ENCODE measurements at places on chromosomes 1 and 21. TPM values are rescaled to one million over a fixed set of nuclear protein-coding genes. Genes with fewer than 3 reads are reported as not detected.

DNA sequence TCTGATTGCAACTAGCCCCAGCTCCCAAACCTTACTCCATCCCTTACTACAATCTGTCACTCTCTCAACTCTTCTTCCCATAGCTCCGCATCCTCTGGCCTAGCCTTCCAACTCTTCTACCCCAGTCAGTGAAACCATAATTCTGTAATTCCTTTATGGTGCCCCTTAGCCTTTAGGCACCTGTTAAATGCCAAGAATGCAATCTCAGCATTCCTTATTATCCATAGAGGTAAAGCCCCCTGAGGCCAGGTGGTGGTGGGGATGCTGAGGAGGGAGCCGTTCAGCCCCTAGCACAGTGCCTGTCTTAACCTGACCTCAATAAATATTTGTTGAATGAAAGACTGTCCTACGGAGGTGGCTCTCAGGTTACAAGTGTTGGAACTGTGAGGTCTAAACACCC is 14.0 kb downstream of the ATP1A2 start:
- no peak for DNase-seq

DNA sequence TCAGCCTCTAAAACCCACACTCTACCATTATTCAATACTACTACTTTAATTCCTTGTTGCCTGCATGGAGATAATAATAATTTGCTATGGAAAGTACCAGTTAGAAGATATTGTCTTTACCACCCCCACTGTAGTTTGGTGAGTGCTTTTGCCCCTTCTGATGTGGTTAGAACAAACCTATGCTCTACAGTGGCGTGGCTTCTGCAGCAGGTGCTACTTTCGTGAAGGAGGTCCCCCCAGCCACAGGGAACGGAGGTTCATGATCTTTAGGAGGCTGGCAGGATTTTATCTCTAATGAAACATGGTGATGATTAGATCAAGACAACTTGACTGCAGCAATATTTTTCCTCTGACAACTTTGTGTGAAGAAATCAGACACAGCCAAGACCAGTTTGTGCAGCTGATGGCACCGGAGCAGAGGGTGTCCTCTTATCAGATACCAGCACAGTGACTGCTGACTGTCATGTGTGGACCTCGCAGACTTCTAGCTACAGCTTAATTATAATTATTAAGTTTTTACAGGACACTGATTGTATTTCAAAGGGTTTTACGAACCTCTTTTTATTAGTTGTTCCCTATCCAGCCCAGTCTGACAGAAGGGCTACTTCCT is 10.7 kb upstream of the TCHH start:
- no peak for DNase-seq

DNA sequence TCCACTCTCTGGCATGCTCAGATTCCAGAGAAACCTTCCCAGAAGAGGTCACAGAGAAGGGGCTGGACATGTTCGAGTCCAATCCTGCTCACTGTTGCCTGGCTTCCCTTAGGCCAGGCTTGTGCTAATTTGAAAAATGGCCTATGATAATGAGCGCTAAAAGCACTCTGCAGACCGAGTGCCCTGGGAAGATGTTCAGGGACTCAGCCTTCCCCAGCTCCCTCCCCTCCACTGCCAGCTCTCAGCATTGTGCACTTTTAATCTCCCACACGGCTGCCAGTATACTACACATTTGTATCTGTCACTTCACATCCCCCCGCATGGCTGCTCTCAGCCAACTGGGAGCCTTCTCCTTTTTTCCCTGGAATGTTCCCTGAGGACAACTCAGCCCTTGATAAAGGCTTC is 24.1 kb downstream of the FAM163A start:
- no peak for DNase-seq

GRCh38 chr1:67189953-67190352 is 23.7 kb downstream of the IL23R start:
- DNase-seq = no peak

- peak; percentile 87 for DNase-seq
These were observed 46.5 kb upstream of the BEND5 start for GRCh38 chr1:48823168-48823567.

- no peak for DNase-seq
These were observed 6.8 kb downstream of the TFF2 start for GRCh38 chr21:42343963-42344510.

DNA sequence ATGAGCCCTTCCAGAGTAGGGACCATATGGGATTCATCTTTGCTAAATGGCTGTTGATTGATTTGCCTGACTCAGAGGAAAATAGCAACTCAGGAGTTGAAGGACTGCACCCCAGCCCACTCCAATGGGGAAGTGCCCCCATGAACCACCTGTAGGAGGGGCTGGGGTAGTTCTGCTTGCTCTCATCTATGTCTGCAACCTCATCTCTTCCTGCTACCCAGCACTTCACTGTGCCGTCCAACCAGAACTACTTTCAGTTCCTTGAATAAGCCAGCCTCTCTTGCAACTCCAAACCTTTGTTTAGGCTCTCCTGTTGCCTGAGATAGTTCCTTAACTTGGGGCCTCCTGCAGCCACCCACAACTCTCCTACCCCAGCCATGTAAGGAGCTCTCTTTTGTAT is 26.6 kb downstream of the BEND5 start:
- no peak for DNase-seq

DNA sequence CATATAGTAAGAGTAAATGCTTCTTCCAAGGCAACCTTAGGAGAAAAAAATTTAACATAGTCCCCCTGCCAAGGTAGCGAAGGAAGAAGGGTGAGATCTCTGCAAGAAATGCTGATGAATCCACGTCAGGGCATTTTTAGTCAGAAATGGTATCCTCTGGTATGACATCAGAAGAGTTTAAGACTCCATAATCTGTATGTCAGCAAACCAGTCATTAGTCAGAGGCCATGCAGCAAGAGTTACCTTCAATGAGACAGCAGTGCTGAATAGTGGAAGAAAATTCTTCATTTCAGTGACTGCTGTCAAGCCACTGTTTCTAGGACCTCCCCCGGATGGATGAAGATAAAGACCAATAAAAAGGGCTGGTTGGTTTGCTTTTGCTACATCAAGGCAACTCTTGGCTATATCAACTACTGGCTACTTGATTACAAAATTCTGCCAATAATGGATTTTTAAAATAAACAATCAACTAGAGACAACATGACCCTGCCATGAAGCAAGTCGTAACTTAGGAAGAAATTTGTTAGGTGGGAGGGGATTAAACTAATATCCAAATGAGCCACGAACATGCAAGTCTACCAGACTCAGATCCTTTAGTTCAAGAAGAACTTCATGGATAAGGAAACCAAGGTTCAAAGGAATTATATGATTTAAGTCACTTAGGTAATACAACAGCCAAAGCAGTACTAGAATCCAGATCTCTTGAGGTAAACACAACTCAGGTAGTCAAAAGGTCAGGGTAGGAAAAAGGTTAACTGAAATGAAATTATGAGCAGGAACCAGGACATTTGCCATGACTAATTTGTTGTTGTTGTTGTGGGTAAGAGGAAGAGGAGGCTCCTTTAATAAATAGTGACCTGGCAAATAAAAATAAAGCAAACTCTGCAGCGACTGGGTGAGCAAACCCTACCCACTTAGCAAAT is 25.6 kb upstream of the GUCA2A start:
- DNase-seq = no peak

DNA sequence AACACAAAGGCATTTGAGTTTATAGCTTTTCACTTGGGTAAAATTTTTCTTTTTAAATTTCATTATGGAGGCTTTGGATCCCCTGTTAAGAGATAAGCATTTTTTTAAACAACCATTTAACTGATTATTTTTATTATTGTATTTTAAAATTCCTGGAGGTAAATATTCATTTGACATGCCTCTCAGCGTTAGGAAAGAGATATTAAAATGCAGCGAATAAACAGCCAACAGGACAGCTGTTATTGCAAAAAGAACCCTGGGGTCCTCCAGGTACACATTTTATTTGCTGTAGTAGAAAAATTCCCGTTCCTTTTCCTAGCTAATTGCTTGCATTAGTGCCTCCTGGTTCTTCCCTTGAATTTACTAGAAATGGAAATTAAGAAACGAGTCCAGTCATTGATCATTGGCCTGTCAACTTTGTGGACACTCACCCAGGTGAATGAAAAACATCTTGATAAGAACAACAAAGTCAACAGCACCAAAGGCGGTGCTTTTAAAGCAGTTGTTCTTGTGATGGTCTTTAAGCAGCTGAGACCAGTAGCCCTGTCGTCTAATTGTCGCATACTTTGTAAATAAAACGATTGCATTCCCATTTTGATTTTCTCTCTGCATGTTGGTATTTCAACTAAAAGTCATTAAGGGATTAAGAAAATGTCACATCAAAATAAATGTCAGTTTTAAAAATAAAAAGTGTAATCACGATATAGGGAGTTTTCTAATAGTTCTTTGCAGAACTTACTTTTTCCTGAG is 282.4 kb downstream of the GRIK1 start:
- DNase-seq = no peak

- DNase-seq = no peak
These were observed 161.9 kb upstream of the KCTD3 start for GRCh38 chr1:215405211-215405610.

- no peak for DNase-seq
These were observed 4.9 kb downstream of the ASPM start for GRCh38 chr1:197141575-197141974.

DNA sequence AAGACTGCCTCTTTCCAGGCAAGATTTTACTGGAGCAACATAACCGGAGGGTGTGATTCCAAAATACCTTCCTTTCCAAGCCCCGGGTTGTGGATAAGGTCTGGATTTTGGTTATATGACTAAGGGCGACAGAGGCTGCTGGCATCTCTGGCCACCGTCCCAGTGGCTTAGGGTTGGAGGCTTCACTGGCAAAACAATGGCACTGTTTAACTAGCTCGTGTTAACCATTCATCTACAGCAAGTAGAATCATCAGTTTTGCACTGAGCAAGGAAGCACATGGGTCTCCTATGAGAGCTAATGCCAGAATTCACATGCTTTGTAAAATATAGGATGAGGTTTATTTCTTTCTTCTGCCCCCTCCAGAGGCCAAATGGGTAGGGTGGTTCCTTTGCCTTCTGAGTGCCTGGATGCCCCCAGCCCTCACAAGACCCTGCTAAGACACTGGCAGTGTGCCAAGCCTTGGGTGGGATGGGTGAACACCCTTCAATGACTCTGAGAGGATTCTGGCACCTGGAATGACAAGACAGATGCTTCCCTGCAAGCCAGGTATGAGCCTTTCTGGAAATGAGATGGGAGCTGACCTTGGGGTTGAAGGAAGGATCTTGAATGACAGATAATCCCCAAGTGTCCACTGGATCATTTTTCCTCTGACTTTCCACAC is 36.8 kb downstream of the DHCR24 start:
- no peak for DNase-seq

- no peak for DNase-seq
These were observed 534.3 kb downstream of the PLPP3 start for GRCh38 chr1:56045062-56045461.

DNA sequence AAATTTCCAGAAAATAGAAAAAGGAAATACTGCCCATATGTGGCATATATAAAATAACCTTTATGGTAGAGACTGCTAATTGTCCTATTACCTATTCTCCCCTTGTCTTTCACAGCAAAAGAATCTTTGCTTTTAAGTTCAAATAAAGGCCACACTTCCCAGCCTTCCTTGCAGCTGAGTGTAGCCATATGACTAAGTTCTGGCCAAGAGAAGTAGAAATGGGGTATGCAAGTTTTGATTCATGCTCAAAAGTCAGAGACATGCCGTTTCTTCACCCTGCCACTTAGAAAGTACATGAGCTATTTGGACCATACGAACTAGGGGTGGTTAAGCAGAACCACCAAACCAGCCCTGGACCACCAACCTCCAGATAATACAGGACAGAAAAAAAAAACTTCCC is 18.3 kb upstream of the S100A2 start:
- no peak for DNase-seq

- no peak for DNase-seq
These were observed 28.2 kb upstream of the CRNN start for GRCh38 chr1:152442301-152442700.

GRCh38 chr1:70779571-70779970 is 268.0 kb downstream of the PTGER3 start:
- no peak for DNase-seq

DNA sequence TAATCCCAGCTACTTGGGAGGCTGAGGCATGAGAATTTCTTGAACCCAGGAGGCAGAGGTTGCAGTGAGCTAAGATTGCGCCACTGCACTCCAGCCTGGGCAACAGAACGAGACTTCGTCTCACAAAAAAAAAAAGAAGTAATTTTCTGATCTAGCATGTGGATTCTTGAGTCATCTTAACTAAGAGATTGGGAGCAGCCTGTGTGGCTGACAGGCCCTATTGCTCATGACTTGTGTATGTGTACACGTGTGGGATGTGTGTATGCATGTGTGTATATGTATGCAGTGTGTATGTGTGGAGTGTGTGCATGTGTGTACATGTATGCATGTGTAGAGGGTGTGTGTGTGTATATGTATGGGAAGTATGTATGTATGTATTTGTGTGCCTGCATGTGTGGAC is 29.5 kb downstream of the DOP1B start:
- no peak for DNase-seq

DNA sequence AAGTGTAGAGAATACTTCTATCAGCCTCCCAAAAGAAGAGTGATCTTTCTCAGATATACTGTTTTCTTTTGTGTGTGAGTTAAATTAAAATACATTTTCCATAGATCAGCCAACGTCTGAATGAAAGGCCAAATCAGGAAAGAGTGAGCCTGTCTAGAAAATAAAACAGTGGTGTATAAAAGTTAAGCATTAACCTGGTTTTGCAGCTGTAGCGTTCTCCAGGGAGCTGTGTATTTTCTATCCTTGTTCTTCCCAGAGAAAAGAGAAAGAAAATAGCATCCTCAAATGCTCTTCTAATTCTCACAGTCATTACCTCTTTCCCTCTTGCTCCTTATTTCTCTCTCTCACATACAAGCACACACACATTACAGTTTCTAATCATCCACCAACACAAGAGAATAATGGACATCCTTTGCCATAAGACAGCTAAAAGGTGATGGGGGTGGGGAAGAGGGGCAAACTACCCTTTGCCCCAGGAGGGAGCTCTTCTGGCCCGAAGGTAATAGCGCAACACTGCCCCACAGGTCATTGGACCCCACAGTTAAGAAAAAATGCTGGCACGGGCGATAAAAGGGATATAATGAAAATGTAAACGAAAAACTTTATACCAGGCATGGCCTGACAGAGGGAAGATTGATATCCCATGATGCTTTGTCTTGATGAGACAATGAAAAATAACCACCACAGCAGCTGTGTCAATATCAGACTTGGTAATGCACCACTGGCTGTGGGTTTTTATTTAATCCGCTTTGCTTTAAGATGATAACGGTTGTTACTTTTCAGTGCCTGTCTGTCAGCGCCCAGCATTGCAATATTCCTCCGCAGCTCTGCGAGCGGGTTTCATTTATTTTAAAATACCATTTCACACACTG is 150.3 kb downstream of the NUF2 start:
- DNase-seq = no peak

Gene FCAMR
- not detected for total RNA-seq

Gene AJAP1
- not detected for total RNA-seq

Gene RAB7B
- 7.5 TPM for total RNA-seq

Gene PDC
- not detected for total RNA-seq

Gene RSPH1
- 8.9 TPM for total RNA-seq

Gene KLF17
- total RNA-seq = not detected

Gene PLA2G5
- total RNA-seq = not detected

Gene CYP4B1
- total RNA-seq = 5.1 TPM

Gene KRTAP19-3
- total RNA-seq = not detected
